CD4-positive, alpha-beta T cell treated with Interferon alpha-2 for 1 hour (primary cell): ENCODE measurements at places on chromosomes 1 and 21.

DNA sequence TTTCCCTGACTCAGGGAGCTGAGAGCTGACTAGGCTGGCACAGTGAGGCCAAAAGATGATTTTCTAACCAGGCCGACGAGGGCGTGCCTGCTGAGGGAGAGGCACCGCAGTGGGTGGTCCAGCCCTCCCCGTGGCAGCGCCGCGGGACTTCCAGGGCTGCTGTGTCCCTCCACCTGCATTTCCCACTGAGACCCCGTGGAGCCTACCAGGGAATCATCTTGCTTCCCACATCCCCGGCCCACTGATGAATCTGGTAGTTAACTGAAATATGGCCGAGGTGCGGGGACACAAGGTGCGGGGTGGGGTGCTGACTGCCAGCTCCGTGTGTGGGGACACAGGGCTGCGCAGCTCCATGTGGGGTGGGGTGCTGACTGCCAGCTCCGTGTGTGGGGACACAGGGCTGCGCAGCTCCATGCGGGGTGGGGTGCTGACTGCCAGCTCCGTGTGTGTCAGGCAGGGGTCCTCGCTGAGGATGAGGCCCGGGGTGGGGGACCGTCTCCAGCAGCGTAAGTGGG lies 10.4 kb downstream of the WRAP73 start:
- no peak for DNase-seq

GRCh38 chr1:208031316-208031931 lies 120.5 kb upstream of the CD34 start:
- DNase-seq: no peak

GRCh38 chr1:198861636-198862035 lies 222.8 kb downstream of the PTPRC start:
- DNase-seq: no peak

- no peak for DNase-seq
Measured at GRCh38 chr1:22860883-22861385, 111.7 kb downstream of the LACTBL1 start.

DNA sequence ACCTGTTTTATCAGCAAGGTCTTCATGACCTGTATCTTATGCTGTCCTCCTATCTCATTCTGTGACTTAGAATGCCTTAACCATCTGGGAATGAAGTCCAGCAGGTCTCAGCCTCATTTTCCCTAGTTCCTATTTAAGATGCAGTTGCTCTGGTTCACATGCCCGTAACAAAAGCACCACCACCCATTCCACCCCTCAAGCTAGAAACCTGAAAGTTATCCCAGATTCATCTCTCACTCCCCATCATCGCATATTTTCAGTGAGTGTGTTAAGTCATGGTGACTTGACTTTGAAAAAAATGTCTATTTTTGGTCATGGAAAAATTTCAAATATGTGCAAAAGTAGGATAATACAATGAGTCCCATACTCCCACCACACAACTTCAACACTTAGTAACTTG lies 11.7 kb downstream of the HMGN2 start:
- DNase-seq: no peak

DNA sequence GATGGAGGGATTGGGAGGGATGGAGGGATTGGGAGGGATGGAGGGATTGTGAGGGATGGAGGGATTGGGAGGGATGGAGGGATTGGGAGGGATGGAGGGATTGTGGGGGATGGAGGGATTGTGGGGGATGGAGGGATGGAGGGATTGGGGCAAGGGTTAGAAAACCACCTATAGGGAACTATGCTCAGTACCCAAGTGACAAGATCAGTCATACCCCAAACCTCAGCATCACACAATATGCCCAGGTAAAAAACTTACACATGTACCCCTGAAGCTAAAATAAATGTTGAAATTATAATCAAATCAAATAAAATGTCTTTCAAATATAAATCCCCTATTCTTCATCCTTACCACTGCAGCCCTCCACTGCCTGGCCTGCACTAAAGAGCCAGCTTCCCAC lies 72.8 kb upstream of the HNRNPU start:
- no peak for DNase-seq

- DNase-seq: no peak
Measured at GRCh38 chr1:173603056-173603591, at the start of gene SLC9C2. Gene SLC9C2 (minus strand): TSS chr1:173603072. CDS start chr1:173601776, 1,296 bp downstream.

DNA sequence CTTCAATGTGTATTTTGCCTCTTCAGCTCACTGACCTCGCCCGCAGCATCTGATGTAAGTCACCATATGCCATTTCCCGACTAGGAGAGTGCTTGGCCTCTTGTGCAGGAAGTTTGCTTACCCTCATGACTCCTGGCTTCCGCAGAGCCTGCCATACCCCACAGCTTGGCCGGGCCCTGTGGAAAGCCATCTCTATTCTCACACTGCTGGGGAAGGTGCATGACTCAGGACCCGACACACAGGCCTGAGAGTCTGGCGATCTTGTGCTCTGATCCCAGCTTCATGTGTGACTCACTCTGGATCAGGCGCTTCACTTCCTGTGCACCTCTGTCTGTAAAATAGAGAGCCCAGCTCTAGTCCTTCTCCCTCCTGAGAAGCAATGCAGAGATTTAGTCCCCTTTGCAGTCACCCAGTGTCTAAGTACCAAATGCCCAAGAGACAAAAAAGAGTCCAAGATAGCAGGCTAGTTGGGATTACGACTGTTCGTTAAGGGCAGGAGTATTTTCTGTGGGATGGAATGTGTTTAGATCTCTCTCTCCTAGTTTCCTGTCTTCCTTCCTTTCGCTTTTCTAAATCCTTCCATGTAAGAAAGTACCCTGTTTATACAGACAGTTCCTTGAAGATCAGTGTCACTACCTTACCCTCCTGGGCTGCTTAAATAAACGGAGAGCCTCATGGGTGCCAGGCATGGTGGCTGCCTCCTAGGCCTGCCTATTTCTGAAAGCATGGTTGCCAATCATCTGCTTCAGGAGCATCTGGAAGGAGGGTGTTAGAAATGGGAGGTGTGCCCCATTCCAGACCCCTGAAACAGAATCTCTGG lies 62.8 kb upstream of the KIF26B start:
- DNase-seq: no peak

GRCh38 chr1:156081917-156082308 lies 352 bp downstream of the MEX3A start:
- no peak for DNase-seq

GRCh38 chr1:44031252-44032169 lies at the start of gene SLC6A9:
Gene SLC6A9 (minus strand): TSS chr1:44031462. CDS start chr1:44024277, 7,185 bp downstream.
- DNase-seq: no peak

DNA sequence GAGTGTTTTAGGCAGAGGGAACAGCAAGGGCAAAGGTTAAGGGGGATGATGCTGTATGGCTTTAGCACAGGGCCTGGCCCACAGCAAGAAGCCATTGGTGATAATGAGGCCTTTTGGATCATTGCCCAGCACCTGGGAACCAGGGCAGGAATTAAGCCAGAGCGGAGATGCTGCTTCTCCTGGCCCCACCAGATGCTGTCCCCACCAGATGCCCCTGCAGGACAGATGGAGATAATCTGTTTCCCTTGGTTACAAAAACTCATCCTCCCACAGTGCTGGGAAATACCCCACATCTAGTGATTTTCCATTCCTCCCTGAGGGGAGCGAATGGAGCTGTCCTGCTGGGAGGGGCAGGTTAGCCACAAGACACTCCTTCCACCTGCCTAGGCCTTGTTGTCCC lies 18.8 kb downstream of the OPRD1 start:
- DNase-seq: no peak

DNA sequence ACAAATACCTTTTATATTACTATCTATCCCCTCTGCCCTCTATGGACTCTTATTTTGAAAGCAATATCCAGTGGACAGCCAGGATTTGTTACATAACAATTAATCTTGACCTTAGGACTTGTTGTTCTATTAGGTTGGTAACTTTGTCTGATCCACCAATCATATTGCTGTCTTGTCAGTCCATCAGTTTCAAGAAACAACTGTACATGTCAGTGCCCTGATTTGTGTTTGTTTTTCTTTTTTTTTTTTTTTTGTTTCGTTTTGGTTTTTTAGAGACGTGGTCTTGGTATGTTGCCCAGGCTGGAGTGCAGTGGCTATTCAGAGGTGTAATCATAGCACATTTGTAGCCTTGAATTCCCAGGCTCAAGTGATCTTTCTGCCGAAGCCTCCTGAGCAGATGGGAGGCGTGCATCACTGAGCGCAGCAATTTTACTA lies 1.5 kb upstream of the SCP2 start:
- DNase-seq: no peak

DNA sequence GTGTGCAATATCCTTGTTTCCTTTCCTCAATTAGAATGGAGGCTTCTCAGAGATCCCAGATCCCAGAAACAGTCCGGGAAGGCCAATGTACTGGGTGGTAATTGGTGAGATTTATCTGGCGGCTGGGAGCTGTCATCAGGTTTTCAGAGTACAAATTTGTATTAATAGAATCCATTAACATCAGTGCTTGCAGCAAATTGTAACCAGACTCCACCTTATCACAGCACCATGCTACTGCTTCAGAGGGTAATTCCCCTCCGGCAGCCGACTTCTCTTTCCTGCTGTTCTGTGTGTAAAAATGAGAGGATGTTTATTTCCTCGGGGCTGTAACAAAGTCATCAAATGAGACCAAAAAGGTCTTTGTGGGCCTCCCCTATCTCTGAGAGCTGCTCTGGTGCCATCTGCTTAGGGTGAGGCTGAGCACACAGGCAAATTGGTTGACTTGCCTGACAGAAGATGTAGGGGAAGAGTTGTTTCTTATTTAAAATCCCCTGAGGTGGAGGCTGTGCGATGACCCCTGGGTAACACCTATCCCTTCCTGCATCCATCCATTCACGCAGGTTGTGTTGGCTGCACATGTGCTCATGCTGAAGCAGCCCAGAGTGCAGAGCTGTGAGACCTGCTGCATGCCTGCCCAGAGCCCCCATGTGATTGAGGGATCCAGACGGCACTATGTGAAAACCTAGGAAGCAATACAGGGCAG lies 19.2 kb downstream of the NFASC start:
- DNase-seq: no peak

DNA sequence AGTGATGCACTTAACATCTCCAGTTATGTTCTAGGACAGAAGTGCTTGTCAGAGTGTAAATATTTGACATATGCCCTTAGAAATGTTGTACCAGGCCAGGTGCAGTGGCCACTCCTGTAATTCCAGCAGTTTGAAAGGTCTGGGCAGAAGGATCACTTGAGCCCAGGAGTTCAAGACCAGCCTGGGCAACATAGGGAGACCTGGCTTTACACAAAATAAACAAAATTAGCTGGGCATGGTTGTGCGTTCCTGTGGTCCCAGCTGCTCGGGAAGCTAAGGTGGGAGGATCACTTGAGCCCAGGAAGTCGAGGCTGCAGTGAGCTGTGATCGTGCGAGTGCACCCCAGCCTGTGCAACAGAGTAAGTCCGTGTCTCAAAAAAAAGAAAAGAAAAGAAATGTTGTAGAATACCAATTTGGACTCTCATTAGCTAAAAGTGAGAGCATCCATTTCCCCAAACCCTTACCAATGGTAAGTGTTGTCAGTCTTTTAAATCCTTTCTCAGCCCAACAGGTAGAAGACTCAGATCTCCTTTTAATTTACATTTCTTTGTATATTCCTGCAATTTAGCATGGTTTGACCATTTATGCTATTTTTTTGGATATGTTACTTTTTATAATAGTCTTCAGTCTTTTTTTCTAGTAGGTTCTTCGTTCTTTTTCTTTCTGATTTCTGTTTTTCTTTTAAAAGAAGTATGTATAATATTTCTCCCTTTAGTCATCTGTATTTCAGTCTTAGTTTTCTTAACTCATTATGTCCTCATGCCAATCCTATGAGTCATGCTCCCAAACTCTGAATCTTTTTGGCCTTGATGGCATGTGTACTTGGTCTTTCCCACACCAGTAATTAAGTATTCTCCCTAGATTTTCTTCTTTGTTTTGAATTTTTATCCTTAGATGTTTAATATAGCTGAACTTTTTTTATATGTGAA lies 74.4 kb downstream of the CAMTA1 start:
- DNase-seq: no peak

- DNase-seq: no peak
Measured at GRCh38 chr1:30991862-30992606, 73.5 kb downstream of the PUM1 start.

DNA sequence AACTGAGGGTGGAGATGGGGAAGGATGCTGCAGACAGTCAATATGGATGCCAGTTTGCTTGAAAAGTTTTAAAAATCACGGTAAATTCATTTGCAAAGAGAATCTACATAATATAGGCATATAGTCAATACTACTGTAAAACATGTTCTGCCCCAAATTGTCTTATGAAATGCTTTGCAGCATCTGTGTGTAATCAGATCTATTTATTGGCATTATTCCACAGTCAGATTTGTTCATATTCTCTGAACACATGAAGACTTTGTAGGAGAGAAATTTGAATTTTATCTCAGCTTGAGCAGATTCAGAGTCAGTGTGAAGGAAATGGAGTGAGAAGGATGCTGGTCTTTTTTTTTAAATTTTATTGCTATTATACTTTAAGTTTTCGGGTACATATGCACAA lies 88.5 kb downstream of the PLPPR4 start:
- DNase-seq: no peak

DNA sequence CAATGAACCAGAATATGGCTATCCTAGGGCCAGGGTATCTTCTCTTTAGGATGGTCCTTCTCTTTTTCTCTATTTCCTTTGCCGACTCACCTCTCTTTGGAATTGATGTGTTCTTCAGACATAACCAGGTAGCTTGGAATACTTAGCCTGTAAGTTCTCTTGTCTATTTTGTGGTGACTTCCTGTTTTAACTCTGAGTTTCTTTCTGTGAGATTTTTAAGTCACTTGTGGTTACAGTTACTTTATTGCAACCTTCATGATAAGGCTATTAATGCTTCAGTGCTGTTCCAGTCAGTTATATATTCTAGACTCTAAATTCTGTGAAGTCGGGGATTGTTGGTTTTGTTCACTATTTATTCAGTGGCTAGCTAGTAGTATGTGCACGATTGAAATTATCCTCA lies 46.2 kb downstream of the DISP1 start:
- DNase-seq: no peak

DNA sequence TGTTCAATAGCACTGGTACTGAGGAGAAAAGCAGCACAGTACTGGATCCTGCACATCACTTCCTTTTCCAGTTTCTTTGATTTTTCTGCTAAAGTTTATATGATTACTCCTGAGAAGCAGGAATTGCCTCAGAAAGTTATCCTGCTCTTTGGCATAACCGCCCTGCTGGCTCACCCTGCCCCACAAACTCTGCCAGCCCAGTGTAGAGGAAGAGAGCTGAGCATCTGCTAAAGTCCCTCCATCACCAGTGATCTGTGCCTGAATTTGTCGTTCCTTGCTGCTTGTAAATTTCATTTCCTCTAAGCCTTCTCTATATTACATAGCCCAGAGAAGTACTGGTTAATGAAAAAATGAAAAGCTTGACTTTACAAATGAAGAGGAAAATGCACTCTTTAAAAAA lies 87.0 kb upstream of the C1orf21 start:
- no peak for DNase-seq

GRCh38 chr1:236724506-236724905 lies 38.2 kb downstream of the ACTN2 start:
- DNase-seq: no peak
